ENCODE measurements at places on chromosomes 1 and 21.

DNA sequence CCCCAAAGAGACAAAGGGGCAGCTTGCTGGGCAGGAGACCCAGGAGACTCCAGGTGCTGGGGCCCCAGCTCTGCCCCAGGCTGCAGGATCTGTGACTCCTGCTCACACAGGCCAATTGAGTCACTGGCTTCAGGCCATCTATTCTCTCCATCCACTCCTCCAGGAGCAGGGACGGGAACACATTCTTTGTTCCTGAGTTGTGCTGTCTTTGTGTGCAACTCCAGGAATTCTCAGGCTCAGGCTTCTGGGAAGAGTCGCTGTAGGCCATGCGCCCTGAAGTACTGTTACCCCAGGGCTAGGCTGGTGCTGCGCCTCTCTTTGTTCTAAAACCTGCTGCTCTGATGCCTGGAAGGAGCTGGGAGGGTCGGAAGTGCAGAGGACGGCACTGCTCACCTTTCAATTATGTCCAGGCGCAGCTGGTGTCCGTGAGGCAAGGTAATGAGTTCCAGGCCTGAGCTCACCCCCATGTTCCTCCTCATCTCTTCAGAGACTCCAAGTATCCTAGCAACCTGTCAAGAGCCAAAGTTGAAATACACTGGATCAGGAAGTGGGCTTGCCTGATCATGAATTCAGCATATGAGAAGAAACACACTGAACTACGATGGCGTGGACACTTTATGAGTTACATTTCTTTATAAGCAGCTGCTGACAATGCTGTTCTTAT lies 105.9 kb downstream of the BCAR3 start:
- DNase-seq: no peak

DNA sequence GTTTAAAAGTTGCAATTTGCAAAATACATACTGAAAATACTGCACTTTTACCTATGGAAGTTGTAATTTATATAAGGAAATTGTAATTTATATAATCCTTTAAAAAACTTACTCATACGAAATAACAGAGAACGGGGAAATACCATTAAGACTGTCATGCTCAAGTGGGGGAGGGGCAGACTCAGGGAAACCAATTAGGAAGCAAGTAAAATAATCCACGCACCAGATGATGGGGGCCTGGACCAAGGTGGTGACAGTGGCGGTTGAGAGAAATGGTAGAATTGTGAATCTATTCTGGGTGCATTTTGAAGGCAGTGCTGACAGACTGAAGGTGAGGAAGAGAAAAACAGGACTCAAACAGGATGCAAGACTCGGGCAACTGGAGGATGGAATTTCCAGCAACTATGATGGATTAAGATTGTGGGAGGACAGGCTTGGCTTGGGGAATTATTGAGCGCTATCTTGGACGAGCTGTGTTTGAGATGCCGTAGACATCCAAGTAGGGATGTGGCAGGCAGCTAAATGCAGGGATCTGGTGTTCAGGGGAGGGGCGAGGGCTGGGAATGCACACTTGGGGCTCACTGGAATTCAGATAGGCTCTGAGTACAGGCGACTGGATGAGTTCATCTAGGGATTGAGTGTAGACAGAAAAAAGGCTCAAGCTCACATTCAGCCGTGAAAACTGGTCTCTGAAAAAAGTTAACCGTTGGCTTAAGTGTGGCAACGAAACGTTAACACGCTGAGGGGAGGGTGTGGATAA lies 977 bp downstream of the LCA5L start:
- no peak for DNase-seq

DNA sequence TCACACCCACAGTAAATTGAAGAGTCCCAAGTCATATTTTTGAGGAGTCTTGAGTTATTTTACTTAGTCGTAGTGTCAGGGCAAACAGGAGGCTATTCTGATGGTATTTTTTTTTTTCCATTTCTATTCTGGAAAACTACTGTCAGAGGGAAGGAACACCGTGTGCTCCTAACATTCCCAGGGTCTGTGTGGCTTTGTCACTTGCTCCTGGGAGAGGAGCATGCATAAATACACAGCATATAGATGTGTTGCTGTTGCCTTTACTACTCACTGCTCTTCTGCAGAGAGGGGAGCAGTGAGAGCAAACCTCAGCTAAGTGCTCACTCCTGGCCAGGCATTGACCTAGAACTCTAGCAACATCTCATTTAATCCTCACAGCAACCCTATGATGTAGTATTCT lies 45.8 kb downstream of the COLGALT2 start:
- no peak for DNase-seq

DNA sequence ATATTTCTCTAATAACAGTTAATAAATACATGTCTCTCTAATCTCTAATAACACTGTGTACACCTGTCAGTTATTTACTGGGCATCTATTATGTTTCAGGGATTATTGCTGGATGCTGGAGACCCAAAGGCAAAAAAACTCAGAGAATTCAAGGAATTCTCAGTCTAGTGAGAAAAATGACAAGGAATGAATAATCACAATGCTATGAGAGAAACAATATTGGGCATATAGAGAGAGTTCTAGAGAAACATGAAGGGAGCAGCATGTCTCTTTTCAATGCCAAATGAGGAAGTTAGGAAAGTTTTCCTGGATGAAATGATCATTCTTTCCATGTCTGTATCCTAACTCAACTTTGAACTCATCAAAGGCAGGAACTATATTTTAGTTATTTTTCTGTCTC lies 82.8 kb downstream of the TNFSF18 start:
- DNase-seq: no peak

GRCh38 chr1:8203056-8203455 lies 114.9 kb upstream of the SLC45A1 start:
- DNase-seq: no peak

DNA sequence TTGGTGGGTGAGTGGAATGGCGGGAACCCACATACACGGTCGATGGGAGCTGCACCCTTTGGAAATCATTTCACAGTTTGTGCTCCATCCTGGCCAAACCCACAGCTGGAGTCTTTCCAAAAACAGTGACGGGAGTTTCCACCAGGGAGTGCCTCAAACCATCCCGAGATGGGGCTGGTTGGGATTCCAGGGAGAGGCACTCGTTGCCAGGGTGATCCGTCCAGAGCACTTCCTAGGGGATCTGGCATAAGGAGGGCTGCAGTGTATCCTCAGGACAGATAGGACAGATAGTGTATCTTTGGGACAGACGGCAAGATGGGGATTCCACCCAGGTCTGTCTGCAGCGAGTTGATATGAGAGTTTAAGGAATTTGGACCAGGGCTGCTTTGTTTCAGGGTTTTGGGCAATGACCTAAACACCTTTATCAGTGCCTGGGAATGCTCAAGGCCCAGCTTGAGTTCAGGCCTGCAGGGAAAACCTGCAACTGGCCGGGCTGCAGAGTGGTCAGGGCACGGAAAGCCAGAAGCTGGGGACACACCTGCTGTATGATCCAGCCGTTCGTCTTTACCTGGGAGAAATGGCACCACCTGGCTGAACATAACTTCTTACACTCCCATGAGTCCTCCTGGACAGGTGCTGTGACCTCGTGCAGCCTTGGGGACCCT lies 3.4 kb upstream of the POFUT2 start:
- DNase-seq: no peak
